ENCODE measurements at places on chromosomes 12 and 14.

- no peak for DNase-seq
- H3K27ac ChIP-seq = no peak overlapping the region
- peaks cover under 1% of the 10 kb centered on the region for H3K4me1 ChIP-seq
Measured at GRCh38 chr12:10159280-10159679, 12.7 kb downstream of the OLR1 start.

- no peak for DNase-seq
- H3K27ac ChIP-seq = no peak overlapping the region
- H3K27me3 ChIP-seq = peaks cover 75% of the 10 kb centered on the region
- no peaks in the 10 kb centered on the region for H3K36me3 ChIP-seq
Measured at GRCh38 chr12:116317986-116318575, 40.6 kb upstream of the MED13L start.

GRCh38 chr14:92560106-92560865 lies 46.7 kb downstream of the RIN3 start:
- H3K4me1 ChIP-seq = peaks cover 18% of the 10 kb centered on the region
- H3K4me3 ChIP-seq = no peak overlapping the region
- H3K36me3 ChIP-seq = no peaks in the 10 kb centered on the region
- no peak overlapping the region for H3K27ac ChIP-seq

GRCh38 chr14:22594156-22594716 lies 3.9 kb upstream of the ABHD4 start:
- H3K27me3 ChIP-seq = peaks cover 16% of the 10 kb centered on the region
- no peak overlapping the region for H3K27ac ChIP-seq
- DNase-seq = no peak
- peaks cover 16% of the 10 kb centered on the region for H3K4me1 ChIP-seq

- H3K4me1 ChIP-seq = no peaks in the 10 kb centered on the region
- peaks cover 11% of the 10 kb centered on the region for H3K36me3 ChIP-seq
- H3K27ac ChIP-seq = no peak overlapping the region
- no peak for DNase-seq
Measured at GRCh38 chr12:53514628-53515290, 7.5 kb upstream of the NPFF start.

DNA sequence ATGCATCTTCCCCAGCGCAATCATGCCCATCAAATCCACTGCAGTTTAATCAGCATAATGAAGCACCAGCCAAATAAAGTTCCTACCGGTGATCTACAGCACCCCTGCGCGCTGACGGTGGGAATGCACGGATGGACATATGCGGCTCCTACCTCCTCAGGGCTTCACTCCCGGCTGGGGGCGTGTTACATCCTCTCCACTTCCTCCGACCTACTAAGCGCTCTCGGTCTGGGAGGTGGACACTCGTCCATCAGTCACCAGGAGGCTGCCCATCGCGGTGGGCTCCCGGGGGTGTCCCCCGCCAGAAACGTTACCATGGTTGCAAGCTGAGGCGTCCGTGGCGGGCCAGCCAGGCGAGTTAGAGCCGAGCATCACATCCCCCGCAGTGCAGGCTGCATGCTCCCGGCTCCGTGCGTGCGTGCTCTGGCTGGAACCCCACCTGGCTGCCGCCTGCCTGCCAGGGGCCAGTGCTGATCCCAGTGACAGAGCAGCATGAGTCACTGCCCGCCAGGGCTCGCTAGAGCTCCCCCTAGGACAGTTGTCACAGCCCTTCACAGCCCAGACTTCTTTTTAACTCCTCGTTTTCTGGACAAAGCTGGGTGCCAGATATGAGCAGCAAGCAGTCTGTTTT lies 73.0 kb downstream of the CIT start:
- peaks cover 29% of the 10 kb centered on the region for H3K4me1 ChIP-seq
- H3K36me3 ChIP-seq = no peaks in the 10 kb centered on the region
- peak; percentile 76 for DNase-seq
- no peaks in the 10 kb centered on the region for H3K27me3 ChIP-seq
- no peak overlapping the region for H3K4me3 ChIP-seq
- H3K27ac ChIP-seq = no peak overlapping the region

- no peaks in the 10 kb centered on the region for H3K27me3 ChIP-seq
- no peaks in the 10 kb centered on the region for H3K4me1 ChIP-seq
- H3K4me3 ChIP-seq = no peak overlapping the region
- no peak overlapping the region for H3K27ac ChIP-seq
- no peak for DNase-seq
- no peaks in the 10 kb centered on the region for H3K36me3 ChIP-seq
Measured at GRCh38 chr14:44170556-44170955, 336.5 kb downstream of the FSCB start.

DNA sequence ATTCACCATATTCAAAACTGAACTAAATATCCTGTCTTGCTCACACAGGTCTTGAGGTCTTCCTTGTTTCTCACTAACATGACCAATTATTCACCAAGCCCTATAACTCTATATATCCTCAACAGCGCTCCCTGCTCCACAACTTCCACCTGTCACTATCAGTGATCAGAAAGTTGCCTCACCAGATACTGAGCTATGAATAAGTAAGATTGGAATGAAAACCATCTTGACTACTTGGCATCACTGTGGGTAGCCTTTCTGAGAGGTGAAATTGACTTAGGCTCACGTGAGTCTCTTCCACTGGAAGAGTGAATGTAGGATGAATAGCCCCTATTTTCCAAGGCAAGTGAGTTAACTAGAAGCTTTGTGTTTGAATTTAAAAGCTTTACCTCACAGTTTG lies 167.1 kb downstream of the PIK3C2G start:
- peak; percentile 30 for DNase-seq
- no peaks in the 10 kb centered on the region for H3K27me3 ChIP-seq
- peaks cover 11% of the 10 kb centered on the region for H3K36me3 ChIP-seq
- H3K4me3 ChIP-seq = no peak overlapping the region

- H3K4me1 ChIP-seq = peaks cover 9% of the 10 kb centered on the region
- peaks cover 6% of the 10 kb centered on the region for H3K36me3 ChIP-seq
- H3K27ac ChIP-seq = no peak overlapping the region
- H3K27me3 ChIP-seq = no peaks in the 10 kb centered on the region
Measured at GRCh38 chr12:103864710-103865109, 23.7 kb upstream of the NT5DC3 start.

Data from Calu3 (cell line).